NB4 (cell line): ENCODE measurements at places on chromosomes 3 and 15.

DNA sequence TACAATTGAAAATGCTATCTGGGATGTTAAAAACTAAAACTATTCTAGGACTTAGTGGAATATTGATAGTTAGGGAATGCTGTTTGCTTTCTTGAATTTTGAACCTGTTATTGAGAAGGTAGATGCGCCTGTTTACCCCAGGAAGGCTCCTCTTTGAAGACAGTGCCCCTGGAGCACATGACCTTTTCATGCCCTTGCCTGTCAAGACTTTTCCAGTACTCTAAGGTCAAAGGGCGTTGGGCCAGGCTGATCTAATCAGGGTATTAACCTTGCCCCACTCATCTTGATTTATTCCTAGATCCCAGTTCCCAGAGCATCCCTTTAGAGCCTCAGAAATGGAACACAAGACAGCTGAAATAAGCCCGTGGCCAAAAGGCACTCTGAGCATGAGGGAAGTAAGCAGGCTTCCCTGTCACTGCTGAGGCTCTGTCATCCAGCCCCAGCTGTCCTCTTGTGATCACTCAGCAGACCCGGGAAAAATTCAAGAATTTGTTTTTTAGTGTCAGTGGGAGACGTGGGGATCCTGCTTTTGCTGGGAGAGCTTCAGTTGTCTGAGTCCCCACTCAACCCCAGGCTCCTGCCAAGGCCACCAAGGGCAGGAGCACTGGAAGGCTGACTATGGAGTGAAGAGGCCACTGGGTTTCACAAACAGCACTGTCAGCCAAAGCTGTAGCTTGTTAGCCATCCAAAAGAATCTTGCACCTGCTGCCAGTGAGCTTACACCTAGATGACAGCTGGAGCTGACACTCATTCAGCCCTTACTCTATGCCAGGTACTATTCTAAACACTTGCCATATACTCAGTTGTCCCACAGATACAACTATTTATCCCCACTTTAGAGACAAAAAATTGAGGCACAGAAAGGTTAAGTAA, 169.0 kb downstream of the PGPEP1L start:
- DNase-seq, result no peak

DNA sequence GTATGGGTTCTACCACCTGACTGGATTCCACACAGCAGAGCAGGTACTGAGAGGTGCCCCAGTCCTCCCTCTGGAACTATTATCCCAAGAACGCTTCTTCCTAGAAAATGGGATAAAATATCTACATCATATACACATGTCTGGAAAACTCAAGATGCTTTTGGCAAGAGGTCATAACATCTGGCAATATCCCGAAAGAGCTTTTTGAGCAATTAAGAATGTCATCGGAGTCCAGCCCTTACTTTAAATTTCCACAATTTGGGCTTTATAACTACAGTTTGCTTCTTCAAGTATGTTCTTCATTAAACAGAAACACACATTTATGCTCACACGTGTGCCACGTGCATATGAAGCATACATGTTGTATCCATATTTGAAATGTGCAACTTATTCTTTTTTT, 365.9 kb upstream of the THBS1 start:
- DNase-seq, result no peak

DNA sequence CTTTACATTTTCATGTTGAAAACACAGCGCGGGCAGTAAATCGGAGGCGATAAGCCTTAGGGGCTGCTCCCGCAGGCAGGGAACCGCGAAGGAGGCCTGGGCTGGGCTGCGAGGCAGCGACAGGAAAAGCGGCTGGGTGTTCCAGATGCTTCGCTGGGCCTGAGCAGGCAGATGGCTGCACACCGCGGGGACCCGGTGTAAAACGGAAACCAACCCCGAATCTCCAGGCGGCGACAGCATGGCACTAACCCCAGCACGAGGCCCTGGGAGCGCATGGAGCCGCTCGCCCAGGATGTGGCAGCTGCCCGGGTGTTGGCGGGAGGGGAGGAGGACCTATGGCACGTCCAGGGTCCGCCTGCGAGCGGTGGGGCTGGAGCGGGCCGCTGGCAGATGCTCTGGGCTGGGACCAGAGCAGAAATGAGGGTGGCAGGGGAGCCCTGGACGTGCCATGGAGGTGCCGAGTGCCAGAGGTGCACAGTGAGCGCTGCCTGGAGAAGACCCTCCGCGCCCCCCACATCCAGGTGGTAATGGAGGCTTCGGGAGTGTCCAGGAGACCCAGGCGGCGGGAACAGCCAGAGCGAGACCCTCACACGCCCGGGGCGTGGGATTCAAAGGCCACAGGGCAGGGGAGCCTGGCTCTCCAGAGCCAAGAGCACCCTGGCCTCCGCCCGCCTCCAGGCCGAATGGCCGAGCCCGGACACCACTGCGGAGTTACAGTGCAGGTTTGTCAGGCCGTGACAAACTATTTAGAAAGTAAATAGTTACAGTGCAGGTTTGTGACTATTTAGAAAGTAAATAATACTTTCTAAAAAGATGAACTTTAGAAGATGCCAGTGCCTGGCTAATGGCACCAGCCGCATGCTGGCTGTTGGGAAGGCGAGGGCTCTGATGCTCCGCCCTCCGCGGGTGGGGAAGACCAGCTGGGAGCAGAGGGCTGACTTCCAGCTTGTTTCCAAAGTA, 293.6 kb downstream of the OCA2 start:
- DNase-seq, result no peak

- DNase-seq, result no peak
Measured at GRCh38 chr15:68518785-68519430, 59.9 kb upstream of the CORO2B start.

DNA sequence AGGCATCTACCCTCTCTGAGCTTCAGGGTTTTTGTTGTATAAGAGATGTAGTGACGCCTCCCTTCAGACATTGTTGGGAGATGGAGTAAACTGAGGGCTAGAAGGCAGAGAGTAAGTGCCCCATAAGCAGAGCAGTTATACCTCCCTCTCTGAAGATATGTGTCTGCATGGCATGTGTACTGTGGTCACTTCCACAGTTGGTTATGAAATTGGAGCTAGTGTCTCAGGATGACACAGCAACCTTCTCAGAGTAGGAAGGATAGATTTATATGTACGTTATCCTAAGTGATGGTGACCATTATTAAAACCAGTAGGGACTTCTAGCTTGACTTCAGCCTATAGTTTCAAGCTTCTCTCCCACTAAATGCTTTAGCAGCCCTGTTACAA, 17.9 kb downstream of the PXK start:
- DNase-seq, result peak; percentile 91
